NCI-H1417 treated with DMSO at 0.1 percent for 48 hours (cell line): ENCODE measurements at places on chromosomes 11 and 22.

DNA sequence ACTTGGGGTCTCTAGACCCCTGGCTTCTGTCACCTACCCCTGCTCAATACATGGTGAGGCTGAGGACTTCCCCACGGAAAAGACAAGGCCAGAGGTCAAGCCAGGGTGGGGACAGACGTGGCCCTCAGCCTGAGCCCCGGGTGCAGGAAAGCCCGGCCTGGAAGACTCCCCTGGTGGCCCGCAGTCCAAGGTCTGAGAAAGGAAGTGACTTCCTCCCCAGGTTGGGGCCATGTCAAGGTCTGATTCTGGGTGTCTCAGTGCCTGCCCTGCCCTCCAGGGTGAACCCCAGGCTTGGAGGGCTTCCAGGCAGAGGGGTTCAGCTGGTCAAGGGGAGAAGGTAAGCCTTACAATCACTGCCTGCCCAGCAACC is 3.9 kb downstream of the CTSD start:
- no peak for DNase-seq

DNA sequence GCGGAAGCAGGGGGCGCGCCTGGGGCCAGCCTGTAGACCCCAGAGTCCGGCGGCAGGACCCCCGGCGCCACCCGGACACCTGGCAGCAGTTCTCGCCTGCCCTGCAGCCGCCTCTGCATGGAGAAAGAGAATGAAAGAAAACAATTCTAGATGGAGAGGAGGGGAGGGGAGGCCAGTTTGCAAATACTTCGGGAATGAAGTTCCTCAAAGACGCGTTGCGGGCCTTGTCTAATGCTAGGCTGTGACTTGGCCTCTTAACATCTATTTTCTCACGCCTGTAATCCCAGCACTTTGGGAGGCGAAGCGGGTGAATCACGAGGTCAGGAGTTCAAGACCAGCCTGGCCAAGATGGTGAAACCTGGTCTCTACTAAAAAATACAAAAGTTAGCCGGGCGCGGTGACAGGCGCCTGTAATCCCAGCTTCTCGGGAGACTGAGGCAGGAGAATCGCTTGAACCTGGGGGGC is 2.1 kb upstream of the BARX2 start:
- no peak for DNase-seq

DNA sequence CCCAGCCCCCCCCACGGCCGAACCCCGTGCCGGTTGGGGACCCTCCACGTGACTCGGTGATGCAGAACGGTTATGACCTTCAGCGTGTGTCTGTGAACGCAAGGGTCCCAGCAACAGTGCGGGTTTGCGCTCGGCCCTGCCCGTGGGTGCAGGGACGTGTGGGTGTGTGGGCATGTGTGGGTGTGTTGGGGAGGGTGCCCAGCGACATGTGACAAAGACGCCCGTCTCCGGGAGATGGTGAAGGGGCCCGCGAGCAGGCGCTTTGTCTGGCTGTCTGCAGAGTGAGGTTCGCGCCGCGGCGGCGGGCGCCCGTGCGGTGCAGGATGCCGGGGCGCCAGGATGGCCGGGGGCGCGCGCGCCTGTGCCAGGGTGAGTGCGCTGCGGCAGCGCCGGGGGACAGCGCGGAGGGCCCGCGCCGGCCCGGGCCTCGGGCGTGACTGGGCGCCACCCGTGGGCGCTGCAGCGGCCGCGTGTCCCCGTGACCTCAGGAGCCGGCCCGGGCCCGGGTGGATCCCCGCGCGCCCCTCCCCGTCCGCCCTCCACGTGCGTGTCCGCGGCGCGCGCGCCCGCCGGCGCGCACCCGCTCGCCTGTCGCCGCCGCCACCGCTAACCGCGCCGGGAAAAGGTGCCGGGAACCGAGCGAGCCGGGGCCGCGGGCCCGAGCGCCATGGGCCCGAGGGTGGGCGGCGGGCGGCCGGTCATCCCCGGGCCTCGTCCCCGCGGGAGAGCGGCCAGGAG is at the start of gene LRFN4:
Gene LRFN4, plus strand, starts transcription at position 569 of the 738 bp plus-strand sequence. CDS start 681 bp downstream, outside the sequence.
- DNase-seq, result no peak

- DNase-seq, result no peak
Observed at GRCh38 chr11:132310390-132311375, 940.3 kb downstream of the NTM start.

DNA sequence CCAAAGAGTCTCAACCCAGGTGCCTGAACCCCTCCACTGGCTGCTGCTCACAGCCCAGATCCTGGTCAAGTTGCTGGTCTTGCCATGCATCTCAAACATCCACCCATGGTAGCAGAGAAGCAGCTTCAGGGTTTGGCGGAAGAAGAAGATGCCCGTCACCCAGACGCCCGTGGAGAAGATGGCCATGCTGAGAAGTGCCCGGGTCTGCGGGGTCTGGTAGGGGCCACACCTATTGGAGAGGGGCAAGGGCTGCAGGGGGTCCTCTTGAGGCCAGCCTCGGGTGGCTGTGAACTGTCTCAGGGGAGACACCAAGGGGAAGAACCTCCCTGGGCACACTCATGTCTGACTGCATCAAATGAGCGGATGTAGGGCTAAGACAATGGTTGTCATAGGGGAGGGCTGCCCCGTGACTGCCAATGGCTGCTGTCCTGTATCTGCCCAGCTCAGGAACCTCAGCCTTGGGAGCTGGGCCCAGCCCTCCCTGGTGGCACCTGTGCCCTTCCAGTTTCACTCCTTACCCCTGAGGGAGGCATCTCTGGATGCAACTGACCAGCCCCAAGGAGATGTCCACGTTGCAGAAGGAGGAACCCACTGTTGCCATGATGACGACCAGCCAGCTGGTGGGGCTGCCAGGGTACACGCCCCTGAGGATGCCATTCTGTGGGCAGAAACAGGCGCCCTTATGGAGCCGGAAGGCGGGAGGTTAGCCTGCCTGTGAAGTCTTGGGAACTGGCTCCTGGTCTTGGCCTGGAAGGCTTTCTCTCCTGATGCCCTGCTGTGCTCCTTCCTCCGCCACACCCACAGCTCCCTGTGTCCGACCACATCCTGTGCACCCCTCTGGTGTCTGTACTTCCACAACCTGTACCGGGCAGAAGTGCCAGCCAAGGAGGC is 1.2 kb downstream of the CPT1B start:
- DNase-seq, result no peak
